ENCODE measurements at places on chromosomes 4 and X.

GRCh38 chr4:185411849-185412248, 13.9 kb downstream of the UFSP2 start:
- no peak for DNase-seq

- DNase-seq = no peak
These were observed 824.5 kb upstream of the DIAPH2 start for GRCh38 chrX:95860127-95860526.

DNA sequence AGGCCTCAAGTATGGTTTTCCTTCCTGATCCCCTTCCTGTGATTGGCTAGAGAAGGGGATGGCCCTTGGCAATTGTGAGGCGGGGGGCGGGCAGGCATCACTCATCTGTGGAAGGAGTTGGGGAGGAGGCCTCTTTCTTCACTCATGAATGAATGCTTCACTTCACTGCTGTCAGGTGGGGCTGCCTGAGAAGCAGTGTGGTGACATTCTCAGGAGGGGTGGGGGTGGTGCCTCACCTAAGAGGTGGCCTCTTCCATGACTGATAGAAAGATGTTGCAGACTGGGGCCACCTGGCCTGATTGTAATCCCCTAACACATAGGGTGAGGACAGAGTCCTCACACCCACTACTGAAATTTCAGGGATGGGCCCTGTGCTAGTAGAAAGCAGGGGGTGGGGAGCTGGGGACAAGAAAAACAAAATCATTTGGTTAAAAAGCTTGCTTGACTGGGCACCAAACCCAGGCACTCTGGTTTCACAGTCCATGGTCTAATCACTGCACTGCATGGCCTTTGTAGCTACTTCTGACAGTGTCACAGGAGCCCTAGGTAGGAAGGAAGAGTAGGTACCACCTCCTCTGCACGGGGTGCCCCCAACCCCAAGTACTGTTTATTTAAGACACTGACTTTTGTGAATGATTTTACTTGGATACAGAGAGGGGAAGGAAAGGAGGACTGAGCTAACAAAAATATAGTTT, 5.6 kb upstream of the HOPX start:
- no peak for DNase-seq

DNA sequence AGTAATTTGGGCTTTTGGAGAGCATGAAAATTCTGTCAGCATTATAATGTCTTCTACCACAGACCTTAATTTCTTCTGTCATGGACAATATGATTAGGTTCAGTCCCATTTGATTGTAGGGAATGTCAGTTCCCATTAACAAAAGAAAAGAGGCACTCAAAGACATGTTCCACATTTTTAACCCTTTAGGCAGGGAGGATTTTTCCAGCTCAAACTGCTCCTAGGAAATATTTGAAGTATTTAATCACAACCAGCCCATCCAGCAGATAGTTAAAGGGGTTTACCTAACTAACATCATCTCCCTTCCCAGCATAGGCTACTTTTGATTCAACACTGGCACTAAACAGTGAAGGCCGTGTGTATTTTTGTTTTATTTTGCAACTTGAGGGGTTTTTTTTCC, 256.0 kb downstream of the DHX15 start:
- no peak for DNase-seq

DNA sequence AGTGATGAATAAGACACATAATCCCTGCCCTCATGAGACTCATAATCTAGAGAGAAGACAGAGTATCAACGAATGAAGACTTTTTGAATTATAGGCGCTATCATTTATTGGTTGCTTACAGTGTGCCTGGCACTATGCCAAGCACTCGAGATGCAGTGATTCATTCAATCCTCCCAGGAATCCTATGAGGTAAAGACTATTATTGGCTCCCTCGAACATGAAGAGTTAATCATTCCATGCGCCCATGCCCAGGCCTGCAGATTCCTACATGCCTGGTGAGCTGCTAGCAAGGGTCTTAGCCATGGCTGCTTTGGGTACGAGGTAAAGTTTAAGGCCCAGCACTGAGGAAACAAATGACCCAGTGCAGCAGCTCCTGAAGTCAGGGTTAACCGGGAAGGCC, 47.0 kb downstream of the TEX13B start:
- no peak for DNase-seq

DNA sequence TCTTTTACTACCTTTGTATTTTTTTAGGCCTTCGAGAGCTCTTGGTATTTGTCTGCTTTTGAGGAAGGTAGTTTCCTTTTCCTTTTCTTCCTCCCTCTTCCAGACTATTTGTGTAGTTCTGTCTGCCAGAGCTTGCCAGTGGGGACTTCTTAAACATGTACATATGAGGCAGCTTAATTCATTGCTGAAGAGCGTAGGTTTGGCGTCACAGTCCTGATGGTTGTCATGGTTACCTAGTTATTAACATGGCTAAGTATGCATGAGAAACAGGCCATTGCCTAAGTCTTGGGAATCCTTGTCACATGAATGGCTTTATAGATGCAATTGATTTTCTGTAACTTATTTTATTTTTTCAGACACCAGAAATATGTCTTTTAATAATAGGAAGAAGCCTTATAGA, 48.5 kb upstream of the ARMCX2 start:
- no peak for DNase-seq

GRCh38 chr4:683247-683897, 5.6 kb downstream of the SLC49A3 start:
- no peak for DNase-seq

Measured in stimulated activated CD4-positive, alpha-beta T cell treated with anti-CD3 and anti-CD28 coated beads, Interleukin-12 subunit alpha, Interleukin-12 subunit beta, amount 100 ng/mL, for 48 hours (primary cell).